ENCODE measurements at places on chromosomes 6 and 20.

DNA sequence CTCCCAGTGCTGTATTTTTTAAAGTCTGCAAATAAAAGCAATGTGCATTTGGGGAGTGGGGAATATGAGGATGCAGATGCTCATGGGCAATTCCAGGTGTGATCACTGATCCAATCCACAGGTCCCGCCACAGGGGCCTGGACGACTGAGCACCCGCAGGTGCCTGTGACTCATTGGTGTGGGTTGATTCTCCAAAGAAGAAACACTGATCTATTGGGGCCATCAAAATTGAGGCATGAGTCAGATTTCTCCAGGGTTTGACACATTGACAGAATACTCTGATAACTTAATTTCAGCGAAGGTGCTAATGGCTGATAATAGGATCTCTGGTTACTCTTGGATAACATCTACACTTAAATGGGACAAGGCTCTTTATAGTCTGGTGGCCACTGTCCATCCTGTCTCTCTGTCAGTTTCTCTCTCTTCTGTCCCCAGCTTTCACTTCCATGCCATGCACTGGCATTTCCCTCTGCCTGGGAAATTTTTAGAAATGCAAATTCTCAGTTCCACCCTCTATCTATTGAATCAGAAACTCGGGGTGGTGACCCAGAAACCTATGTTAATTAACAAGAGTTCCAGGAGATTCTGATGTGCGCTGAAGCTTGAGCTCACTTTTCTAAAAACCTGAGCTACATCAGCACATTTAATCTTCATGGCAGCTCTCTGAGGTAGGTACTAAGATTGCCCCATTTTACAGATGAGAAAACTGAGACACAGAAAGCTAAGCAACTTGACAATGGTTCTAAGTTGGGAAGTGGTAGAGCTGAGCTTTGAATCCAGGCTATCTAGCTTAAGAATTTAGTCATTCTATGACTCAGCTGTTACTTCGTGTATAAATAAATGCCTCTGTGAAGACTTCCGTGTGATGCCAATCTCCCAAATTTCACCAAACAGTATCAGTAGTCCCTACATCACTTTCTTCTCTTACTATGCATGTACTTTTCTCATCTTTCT, 10.2 kb upstream of the RCAN2 start:
- peak; percentile 15 for DNase-seq

GRCh38 chr6:40930045-40930444, 109.0 kb downstream of the UNC5CL start:
- DNase-seq, result no peak

DNA sequence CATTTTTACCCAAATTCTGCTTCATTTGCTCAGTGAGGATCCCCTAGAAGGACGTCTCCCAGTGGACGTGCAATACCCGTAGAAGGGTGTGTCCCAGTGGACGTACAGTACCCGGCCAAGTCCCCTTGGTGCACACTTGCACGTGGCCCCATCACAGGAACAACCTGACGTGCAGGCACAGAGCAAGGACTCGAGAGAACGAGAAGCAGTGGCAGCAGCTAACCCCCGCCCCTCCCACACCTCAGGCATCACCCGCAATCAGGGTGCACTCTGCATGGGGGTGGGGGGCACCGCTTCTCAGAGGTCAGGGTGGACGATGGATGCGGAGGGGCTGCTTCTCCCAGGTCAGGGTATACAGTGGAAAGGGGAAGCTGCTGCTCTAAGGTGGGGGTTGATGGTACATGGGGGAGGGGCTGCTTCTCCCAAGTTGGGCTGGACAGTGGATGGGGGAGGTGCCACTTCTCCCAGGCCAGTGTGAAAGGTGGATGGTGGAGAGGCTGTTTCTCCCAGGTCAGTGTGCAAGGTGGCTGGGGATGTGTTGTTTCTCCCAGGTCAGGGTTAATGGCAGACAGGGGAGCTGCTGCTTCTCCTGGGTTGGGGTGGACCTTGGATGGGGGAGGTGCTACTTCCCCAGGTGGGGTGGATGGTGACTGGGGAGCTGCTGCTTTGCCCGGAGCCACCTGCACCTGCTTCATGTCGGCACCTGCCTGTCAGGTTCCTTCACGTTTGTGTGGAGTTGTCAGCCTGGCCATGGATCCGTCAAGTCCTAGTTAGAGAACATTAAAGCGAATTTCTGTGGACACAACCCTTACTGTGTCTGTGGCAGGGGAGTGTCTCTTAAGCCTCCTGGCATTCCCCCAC, 1.0 kb upstream of the THBS2 start:
- no peak for DNase-seq

GRCh38 chr20:47973519-47974233, 188.4 kb upstream of the SULF2 start:
- no peak for DNase-seq

- DNase-seq, result no peak
These were observed 401 bp upstream of the TNFRSF21 start for GRCh38 chr6:47310131-47310480.

DNA sequence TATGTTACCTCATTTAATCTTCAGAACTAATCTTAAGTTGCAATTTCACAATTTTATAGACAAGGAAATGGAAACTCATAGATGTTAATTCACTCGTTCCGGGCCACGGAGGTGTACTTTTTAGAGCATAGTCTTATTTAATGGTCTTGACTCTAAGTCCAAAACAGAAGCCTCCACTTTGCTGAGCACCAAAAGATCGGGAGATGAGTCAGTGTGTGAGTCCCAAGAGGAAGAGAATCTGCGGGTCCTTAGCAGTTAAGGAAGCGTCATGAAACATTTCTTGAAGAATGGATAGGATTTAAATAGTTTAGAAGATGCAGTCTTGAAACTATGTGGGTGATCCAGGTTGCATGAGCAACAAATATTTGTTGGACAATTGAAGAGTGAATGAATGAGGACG, 231.8 kb upstream of the QKI start:
- DNase-seq, result peak; percentile 8

DNA sequence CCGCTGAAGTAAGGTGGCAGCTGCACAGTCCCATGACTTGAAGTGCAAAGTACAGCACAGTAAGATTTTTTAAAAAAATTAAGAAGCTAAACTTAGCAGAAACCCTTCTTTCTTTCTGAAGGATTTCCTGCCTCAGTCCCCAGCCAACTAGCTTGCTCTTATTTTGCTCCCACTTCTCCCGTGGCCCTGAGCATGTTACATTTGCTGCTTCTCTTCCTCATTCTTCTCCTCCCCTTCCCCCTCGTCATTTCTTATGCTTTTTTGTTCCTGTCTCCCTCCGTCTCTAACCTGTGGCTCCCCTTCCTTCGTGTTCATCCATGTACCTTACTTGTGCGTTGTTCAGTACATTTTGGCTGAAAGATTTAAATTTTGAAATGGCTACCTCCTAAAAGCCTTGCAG, 123.0 kb downstream of the SASH1 start:
- no peak for DNase-seq

Data from ELR (cell line).